ENCODE measurements at places on chromosomes 6 and 20.

DNA sequence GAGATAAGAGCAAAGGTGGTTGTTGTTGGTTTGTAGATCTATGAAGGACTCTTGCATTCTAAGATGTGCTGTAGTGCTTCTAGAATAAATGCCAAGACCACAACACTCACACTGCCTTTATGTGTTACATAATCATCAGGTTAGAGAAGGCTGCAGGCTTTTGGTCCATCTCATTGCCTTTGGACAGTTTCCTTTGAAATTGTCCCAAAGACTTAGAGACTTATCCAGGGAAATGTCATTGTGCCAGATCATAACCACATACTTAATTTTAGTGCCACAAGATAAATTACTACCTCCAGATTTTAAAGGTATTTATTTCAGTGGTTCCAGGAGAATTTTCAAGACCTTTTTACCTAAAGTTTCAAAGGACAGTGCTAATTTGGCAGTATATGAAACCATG lies 666.6 kb upstream of the CITED2 start:
- H3K36me3 ChIP-seq: no peaks in the 10 kb centered on the region
- H3K4me3 ChIP-seq: no peak overlapping the region
- H3K27ac ChIP-seq: no peak overlapping the region

DNA sequence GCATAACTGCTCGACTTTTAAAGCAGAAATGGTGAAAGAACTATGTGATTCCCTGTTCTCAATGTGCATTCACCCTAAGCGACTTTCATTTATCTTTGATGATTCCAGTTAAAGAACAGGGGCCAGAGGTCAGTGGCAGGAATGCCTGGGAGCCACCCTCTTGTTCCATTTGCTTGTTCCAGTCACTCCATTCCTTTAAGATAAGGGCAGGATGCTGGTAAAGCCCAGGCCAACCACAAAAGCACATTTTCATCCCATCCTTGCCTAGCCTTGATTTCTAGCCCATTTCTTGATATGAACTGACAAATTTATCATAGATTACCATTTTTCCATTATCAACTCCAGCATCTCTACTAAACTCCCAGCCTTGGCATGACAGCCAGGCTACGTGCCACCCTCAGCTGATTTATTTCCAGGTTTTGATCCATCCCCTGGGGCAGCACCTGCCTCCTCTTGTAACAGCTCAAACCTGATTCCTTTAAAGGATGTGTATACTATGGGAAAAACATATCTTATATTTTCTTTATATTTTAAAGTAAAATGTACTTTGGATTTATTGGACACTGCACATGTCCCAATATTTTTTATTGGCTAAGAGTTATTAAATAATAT lies 19.2 kb downstream of the HMGN3 start:
- no peak overlapping the region for H3K27ac ChIP-seq
- no peaks in the 10 kb centered on the region for H3K36me3 ChIP-seq
- no peaks in the 10 kb centered on the region for H3K4me1 ChIP-seq
- no peaks in the 10 kb centered on the region for H3K27me3 ChIP-seq
- H3K4me3 ChIP-seq: no peak overlapping the region
- DNase-seq: no peak

GRCh38 chr20:43404878-43405277 lies 52.8 kb upstream of the SRSF6 start:
- no peak overlapping the region for H3K4me3 ChIP-seq
- H3K36me3 ChIP-seq: no peaks in the 10 kb centered on the region
- no peaks in the 10 kb centered on the region for H3K27me3 ChIP-seq
- DNase-seq: no peak

- DNase-seq: no peak
- no peak overlapping the region for H3K27ac ChIP-seq
- H3K36me3 ChIP-seq: no peaks in the 10 kb centered on the region
- H3K4me3 ChIP-seq: no peak overlapping the region
- H3K4me1 ChIP-seq: no peaks in the 10 kb centered on the region
These were observed 89.5 kb downstream of the CHMP4B start for GRCh38 chr20:33900521-33901131.

DNA sequence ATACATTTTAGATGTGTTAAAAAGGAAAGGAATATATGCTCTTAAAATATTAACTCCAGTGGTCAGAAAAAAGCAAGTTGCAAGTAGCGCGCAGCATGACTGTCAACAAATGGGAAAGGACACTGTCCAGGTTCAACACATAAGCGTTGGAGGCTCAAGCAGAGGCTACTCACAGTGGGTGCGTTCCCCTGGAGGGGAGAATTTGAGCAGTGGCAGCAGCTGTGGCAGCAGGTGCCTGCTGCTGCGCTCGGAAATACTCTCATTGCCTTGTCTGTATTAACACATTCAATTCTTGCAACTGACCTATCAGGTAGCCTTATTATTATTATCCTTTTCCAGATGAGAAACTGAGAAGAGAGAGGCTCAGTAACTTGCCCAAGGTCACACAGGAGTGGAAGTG lies 21.9 kb upstream of the CCN6 start:
- no peaks in the 10 kb centered on the region for H3K36me3 ChIP-seq
- H3K4me1 ChIP-seq: peaks cover 87% of the 10 kb centered on the region
- H3K27ac ChIP-seq: no peak overlapping the region
- H3K27me3 ChIP-seq: no peaks in the 10 kb centered on the region
- H3K4me3 ChIP-seq: no peak overlapping the region
- DNase-seq: no peak

DNA sequence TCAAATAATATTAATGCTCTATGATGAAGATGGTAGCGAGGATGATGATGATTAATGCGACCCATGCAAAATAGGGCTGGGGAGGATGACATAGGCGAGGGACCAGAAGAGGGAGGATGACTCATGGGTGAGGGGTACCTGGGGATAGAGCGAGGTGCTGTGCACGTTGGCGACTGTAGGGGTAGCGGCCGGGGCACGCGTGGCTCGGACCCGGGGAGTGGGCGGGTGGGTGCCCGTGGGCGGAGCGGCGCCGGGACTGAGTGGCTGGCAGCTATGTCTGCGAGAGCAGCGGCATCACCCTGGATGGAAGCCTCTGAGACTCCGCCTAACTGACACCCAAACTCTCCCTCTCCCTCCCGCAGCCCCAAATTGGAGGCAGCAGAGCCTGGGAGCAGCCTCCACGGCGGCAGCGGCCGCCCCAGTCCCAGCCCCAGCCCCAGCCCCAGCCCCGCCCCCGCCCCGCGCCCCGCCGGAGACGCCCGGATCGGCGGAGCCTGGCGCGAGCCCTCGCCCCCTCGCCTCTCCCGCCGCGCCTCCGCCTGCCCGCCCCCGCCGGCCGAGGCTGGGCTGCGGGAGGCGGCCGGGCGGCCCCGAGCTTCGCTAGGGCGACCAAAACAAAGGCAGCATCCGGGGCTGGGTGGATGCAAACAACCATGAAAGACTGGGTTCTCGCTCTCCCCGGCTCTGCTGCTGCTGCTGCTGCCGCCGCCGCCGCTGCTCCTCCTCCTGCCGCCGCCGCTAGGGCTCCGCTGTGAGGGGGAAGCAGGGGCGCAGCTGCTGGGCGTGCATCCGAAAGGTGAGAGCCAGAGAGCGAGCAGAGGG lies at the start of gene RIMS1:
Gene RIMS1, plus strand, starts transcription at position 367 of the 822 bp plus-strand sequence. CDS start 474 bp downstream, outside the sequence.
- peaks cover 5% of the 10 kb centered on the region for H3K27me3 ChIP-seq
- H3K27ac ChIP-seq: no peak within 1 kb of the TSS
- no peak within 1 kb of the TSS for H3K4me3 ChIP-seq
- no peaks in the 10 kb centered on the region for H3K4me1 ChIP-seq
- DNase-seq: no peak

GRCh38 chr6:34531580-34532201 lies 24.4 kb downstream of the SPDEF start:
- H3K27ac ChIP-seq: no peak overlapping the region
- no peak overlapping the region for H3K4me3 ChIP-seq
- no peaks in the 10 kb centered on the region for H3K27me3 ChIP-seq
- H3K4me1 ChIP-seq: peaks cover 8% of the 10 kb centered on the region
- H3K36me3 ChIP-seq: no peaks in the 10 kb centered on the region
- DNase-seq: peak; percentile 13

- no peak overlapping the region for H3K4me3 ChIP-seq
- H3K27me3 ChIP-seq: no peaks in the 10 kb centered on the region
- no peak for DNase-seq
- no peaks in the 10 kb centered on the region for H3K36me3 ChIP-seq
These were observed 24.4 kb downstream of the GNAS-AS1 start for GRCh38 chr20:58826271-58826670.

GRCh38 chr6:7139835-7140470 lies 32.2 kb downstream of the RREB1 start:
- no peaks in the 10 kb centered on the region for H3K27me3 ChIP-seq
- peak overlapping the region; percentile 44 for H3K4me3 ChIP-seq
- DNase-seq: no peak
- H3K36me3 ChIP-seq: no peaks in the 10 kb centered on the region
- H3K4me1 ChIP-seq: peaks cover 71% of the 10 kb centered on the region

DNA sequence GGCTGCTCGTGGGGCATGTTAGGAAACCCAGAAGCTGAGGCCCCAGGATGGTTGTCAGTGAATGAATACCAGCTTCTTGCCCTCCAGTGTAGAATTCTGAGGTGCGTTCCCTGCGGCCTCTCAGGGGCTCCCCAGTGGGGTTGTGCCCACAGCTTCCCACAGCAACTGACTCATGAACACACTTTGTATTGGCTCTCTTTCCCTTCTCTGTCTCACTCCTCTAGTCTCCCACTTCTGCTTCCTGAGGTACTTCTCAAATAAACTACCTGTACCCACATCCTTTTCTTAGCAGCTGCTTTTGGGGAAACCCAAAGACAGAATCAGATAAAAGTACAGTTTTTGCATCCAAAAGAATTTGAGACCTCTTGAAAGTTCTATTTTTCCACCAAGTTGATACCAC lies 107.7 kb upstream of the JAG1 start:
- DNase-seq: no peak
- H3K27ac ChIP-seq: no peak overlapping the region
- no peak overlapping the region for H3K4me3 ChIP-seq

DNA sequence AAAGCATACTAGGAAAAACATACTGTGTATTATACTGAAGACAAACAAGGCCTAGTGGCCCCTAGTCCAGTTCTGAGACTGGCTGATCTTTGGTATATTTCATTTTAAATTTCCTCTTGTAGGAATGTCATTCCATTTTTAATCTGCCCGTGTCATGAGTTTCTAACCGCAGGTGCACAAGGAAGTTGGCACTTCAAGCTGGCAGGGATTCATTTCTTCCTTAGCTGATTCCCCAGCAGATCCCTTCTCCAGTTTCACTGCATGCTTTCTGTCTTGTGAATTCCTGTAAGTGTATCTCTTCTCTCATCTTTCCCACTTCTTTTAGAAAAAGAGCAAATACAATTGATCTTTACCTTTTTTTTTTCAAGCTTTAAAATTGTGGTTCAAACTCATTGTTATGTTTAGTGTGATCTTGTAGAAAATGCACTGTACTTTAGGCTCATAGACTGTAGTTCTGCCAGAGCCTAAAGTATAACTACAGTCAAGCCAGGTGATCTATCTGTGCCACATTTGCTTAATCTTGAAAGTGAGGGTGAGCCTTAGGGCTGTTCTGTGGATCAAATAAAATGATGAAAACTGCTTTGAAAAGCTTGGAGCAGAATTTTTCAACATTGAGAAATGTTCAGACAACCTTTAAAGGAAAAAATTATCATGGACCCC lies 37.0 kb downstream of the RNF217 start:
- H3K4me1 ChIP-seq: no peaks in the 10 kb centered on the region
- H3K4me3 ChIP-seq: no peak overlapping the region
- no peaks in the 10 kb centered on the region for H3K27me3 ChIP-seq
- no peaks in the 10 kb centered on the region for H3K36me3 ChIP-seq
- H3K27ac ChIP-seq: no peak overlapping the region

GRCh38 chr6:35061102-35061615 lies 80.0 kb downstream of the TCP11 start:
- DNase-seq: no peak
- H3K36me3 ChIP-seq: no peaks in the 10 kb centered on the region
- H3K4me3 ChIP-seq: no peak overlapping the region
- H3K27me3 ChIP-seq: no peaks in the 10 kb centered on the region

GRCh38 chr6:39664173-39664572 lies 61.0 kb downstream of the KIF6 start:
- H3K27ac ChIP-seq: no peak overlapping the region
- no peak for DNase-seq
- no peaks in the 10 kb centered on the region for H3K36me3 ChIP-seq

DNA sequence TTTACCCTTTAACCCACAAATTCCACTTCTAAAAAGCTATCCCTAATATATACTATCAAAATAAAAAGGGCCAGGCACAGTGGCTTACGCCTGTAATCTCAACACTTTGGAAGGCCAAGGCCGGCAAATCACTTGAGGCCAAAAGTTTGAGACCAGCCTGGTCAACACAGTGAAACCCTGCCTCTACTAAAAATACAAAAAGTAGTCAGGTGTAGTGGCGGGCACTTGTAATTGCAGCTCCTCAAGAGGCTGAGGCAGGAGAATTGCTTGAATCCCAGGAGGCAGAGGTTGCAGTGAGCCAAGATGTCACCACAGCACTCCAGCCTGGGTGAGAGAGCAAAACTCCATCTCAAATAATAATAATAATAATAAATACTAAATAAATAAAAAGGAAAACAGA lies 82.5 kb downstream of the TRIM27 start:
- H3K27ac ChIP-seq: no peak overlapping the region
- no peaks in the 10 kb centered on the region for H3K27me3 ChIP-seq
- peaks cover 13% of the 10 kb centered on the region for H3K4me1 ChIP-seq
- DNase-seq: no peak
- H3K4me3 ChIP-seq: no peak overlapping the region

DNA sequence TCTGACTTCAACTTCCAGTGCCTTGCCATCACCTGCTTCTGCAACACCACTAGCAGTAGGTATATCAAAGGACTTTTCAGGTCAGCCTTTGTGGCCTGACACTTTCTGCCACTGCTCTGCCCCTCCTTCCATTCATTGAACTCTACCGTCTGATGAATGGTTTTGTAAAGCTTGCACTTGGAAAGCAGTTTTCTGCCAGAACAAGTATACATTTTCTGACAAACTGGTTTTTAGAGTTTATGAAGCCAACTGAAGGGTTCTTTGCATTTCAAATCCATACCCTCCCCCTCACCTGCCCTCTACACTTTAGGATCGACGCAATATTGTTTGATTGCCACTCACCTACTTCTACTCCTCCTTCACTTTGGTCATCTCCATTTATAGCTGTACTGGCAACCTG lies 603.1 kb downstream of the HACE1 start:
- H3K4me1 ChIP-seq: no peaks in the 10 kb centered on the region
- no peaks in the 10 kb centered on the region for H3K36me3 ChIP-seq
- no peaks in the 10 kb centered on the region for H3K27me3 ChIP-seq
- no peak overlapping the region for H3K27ac ChIP-seq
- DNase-seq: no peak
- H3K4me3 ChIP-seq: no peak overlapping the region

GRCh38 chr6:8432614-8433013 lies 2.7 kb downstream of the SLC35B3 start:
- peaks cover 27% of the 10 kb centered on the region for H3K4me1 ChIP-seq
- no peaks in the 10 kb centered on the region for H3K36me3 ChIP-seq
- H3K27me3 ChIP-seq: no peaks in the 10 kb centered on the region
- no peak for DNase-seq
- H3K4me3 ChIP-seq: no peak overlapping the region
- H3K27ac ChIP-seq: no peak overlapping the region

- H3K27ac ChIP-seq: no peak overlapping the region
- no peaks in the 10 kb centered on the region for H3K4me1 ChIP-seq
- DNase-seq: no peak
- no peaks in the 10 kb centered on the region for H3K36me3 ChIP-seq
These were observed 128.7 kb downstream of the SIM1 start for GRCh38 chr6:100335991-100336390.

Data from CD4-positive, alpha-beta memory T cell (primary cell).